ENCODE measurements at places on chromosomes 1 and 21.

- no peak for DNase-seq
Observed at GRCh38 chr1:84253891-84254290, 47.6 kb upstream of the SAMD13 start.

- DNase-seq = no peak
Observed at GRCh38 chr1:12067900-12068821, 5.1 kb downstream of the TNFRSF8 start.

DNA sequence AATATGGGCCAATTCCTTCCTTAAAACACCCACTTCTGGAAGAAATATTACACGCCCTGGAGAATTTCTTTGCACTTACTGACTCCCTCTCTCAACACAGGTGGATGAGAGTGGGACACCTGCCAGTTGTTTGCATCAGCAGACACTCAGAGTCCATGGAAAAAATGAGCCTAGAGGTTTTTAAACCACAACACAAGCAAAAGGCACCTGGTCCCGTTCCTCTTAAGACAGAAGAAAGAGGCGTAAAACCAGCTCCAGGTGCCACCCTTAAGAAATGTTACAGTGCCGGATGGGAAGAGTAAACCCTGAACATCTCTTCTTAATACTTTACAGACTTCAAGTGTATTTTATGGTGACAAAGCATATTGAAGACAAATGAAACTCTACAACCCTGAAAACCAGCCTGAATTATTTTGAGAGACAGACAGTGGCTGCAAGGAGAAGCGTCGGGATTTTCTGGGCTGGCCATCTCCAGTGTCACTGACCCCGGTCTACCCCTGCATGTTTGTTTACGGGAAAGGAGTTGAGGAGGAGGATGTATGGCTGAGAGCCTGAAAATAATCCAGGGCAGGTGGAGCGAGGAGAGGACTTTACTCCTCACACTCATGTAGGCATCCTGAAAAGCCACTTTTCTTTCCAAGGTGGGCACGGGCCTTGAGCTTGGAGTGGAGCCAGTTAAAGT, 7.8 kb upstream of the RIPK4 start:
- DNase-seq = no peak

DNA sequence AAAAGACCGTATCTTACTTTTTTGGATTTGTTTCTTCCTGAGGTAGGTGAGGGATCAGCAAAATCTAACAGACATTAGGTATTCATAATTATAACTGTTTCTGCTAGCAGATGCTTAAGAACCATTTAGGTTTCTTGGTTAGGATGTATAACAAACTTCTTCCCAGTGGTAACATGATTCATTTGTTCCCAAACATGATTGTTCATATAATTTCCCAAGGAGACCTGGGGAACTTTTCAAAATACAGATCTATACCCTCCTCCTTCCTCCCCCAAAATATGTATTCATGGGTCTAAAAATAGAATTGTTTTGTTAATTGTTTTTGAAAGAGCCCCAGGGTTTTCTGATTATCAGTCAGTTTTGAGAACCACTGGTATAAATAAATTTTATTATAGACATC, 228.2 kb downstream of the COP1 start:
- DNase-seq = no peak

- DNase-seq = no peak
Observed at GRCh38 chr1:17922833-17923232, 167.7 kb downstream of the ACTL8 start.

GRCh38 chr1:165174491-165174890, 182.0 kb downstream of the LMX1A start:
- DNase-seq = no peak

DNA sequence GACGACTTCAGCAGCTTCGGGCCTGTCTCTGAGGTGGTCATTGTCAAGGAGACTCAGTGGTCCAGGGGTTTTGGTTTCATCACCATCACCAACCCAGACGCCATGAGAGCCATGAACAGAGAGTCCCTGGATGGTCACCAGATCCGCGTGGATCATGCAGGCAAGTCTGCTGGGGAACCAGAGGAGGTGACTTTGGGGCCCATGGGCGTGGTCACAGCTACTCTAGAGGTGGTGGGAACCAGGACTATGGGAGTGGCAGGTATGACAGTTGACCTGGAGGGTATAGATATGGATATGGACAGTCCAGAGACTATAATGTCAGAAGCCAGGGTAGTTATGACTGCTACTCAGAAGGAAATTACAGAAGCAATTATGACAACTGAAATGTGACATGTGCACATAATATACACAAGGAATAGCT, 19.3 kb upstream of the METTL13 start:
- peak; percentile 79 for DNase-seq

DNA sequence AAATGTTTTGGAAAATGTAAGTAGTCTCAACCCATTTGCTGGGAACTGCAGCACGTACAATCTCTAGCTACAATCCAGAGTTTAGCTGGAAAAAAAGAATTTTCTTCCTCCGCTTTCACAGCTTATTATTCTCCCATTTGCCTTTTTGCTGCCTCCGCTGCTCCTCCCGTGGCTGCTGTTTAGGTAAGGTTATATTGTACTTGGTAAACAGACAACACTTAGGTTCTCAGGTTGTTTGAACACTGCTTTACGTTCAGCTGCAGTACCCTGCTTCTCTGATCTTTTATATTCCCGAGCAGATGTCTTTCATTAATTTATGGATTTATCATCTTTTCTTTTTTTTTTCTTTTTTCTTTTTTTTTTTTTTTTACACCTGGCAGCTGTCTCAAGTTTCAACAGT, 14.3 kb downstream of the PROX1 start:
- DNase-seq = peak; percentile 19

DNA sequence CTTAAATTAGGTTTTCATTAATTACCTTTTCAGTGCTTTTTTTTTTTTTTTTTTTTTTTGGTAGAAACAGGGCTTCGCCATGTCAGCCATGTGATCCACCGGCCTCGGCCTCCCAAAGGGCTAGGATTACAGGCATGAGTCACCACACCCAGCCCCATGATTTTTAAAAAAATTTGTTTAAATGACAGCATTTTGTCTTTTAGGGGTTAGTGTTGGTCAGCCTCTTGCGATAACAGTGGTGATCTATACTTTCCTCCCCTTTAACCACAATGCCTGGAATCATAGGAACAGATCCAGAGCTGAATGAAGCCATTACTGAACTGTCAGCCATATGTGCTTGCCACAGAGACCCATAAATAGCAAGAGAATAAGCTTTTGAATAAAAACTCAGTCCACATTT, 73.9 kb downstream of the CACHD1 start:
- no peak for DNase-seq

- no peak for DNase-seq
Observed at GRCh38 chr1:9807541-9807940, 16.2 kb downstream of the CLSTN1 start.

GRCh38 chr1:37825506-37825905, 17.5 kb upstream of the YRDC start:
- DNase-seq = no peak

DNA sequence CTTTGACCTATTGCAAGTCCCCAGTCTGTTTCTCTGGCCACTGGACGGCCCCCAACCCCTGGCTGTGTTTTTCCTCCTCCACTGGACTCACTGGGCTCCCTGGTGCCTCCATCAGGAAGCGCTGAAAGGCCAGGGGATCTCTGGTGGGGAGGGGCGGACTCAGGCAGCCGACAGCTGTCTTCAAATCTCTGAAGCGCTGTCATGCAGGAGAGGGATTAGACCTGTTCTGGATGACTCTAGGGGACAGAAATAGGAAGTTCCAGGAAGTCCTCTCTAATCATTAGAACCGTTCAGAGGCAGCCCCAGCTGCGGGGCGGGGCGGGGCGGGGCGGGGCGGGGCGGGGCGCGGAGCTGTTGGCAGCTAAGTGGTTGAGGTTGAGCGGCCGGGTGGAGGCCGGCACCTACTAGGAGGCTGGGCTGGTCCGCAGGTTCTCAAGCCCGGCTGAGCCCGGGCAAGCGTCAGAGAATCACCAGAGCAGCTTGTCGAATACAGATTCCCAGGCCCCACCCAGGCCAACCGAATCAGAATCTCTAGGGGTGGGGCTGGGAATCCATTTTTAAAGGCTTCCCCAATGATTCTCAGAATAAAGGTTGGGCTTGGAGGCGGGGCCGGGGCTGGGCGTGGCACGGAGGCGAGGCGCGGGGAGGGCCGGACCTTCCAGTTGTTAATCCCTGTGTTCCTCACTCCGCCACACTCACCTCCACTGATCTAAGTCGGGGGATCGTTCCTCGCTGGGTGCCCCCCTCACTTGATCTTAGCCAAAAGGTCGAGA, 11.4 kb upstream of the PHLDA3 start:
- peak; percentile 73 for DNase-seq

DNA sequence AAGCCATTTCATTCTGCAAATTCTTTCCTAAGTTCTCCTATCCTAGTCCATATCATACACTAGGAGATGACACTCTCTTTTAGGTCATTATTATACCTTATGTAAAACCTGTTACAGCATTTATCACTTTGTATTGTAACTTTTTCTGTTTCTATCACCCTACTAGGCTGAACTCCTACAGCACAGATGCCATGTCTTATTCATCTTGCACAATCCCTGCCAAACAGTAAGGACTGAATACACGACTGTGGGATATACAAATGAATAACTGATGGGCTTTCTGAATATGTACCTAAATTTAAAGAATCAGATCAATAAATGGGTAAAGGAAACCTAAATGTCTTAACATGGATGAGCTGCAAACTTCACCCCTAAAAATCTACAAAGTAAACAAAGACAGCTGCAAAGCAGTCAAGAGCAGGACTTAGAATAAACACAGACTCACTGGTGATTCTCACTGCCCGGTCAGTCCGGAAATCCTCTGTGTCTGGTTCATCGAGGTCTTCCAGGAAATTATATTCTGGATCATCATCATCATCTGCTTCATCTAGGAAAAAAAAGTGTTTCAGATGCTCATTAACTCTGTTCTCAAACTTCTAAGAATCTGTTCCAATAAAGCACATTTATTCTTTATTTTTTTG, 62.3 kb downstream of the GON4L start:
- DNase-seq = no peak

- DNase-seq = no peak
Observed at GRCh38 chr1:98497497-98497896, 164.0 kb upstream of the SNX7 start.

- no peak for DNase-seq
Observed at GRCh38 chr21:38413958-38414548, 84.2 kb downstream of the ERG start.

GRCh38 chr21:31604591-31605190, 54.8 kb upstream of the SOD1 start:
- DNase-seq = peak; percentile 73

GRCh38 chr1:228160201-228160761, 5.3 kb upstream of the IBA57 start:
- no peak for DNase-seq

DNA sequence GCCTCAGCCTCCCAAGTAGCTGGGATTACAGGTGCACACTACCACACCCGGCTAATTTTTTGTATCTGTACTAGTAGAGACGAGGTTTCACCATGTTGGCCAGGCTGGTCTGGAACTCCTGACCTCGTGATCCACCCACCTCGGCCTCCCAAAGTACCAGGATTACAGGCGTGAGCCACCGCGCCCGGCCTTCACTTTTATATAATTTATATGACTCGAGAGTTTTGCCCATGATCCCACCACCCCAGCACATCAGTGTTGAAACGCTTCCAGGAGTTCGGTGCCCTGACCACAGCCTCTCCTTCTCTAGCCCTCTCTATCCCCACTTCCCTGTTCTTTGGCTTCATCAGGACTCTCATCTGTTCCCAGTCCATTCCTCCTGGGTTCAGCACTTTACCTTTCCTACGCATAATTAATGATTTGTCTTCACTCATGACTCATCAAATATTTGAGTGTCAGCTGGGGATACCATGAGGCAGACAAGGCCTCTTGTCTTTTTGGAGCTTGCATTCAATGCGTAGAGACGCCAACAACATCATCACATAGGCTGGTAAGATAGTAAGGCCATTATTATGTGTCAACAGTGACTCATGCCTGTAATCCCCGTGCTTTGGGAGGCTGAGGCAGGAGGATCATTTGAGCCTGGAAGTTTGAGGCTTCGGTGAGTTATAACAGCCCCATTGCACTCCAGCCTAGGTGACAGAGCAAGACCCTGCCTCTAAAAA, 1.4 kb downstream of the PMF1 start:
- no peak for DNase-seq

GRCh38 chr1:79198832-79199231, 192.3 kb upstream of the ADGRL4 start:
- DNase-seq = no peak

GRCh38 chr1:78603206-78603605, 17.0 kb upstream of the IFI44L start:
- DNase-seq = no peak

Data from liver (tissue), 10 donors.